ENCODE measurements at places on chromosomes 3 and 15.

DNA sequence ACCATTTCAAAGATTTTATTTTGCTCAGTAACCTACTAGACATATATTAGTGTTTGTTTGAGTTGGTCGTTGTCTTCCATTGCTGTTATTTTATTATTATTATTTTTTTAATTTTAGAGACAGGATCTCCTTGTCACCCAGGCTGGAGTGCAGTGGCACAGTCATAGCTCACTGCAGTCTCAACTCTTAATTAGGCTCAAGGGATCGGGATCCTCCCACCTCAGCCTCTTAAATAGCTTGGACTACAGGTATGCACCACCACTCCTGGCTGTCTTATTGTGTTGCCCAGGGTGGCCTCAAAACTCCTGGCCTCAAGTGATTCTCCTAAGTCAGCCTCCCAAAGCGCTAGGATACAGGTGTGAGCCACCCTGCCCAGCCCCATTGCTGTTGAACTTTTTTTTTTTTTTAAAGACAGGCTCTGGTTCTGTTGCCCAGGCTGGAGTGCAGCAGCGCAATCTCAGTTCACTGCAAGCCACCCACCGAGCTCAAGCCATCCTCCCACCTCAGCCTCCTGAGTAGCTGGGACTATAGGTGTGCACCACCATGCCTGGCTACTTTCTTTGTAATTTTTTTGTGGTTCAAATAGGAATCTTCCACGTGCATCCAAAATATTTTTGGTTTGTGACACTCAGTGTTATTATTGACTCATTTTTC lies 18.2 kb downstream of the SETD5 start:
- no peak for DNase-seq

GRCh38 chr3:78887547-78888011 lies 880.2 kb downstream of the ROBO1 start:
- no peak for DNase-seq

- no peak for DNase-seq
These were observed 23.2 kb downstream of the SENP8 start for GRCh38 chr15:72141171-72142084.

DNA sequence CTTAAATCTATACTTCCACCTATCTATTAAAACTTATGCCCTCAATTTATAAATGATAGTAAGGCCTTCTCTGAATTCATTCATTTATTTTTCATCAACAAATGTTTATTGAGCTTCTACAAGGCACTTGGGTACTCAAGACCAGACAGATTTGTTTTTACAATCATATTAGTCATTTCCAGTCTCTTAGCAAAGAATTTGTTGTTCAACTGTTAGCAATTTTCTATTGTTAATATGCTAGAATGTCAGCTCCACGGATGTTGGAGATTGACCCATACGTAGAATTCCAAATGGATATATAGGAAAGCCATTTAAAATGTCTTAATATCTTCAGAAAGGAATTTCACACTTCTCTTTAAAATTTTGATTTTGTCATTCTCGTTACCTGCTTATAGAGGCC lies 36.7 kb downstream of the ZBTB38 start:
- no peak for DNase-seq

Data from stimulated activated CD4-positive, alpha-beta T cell treated with anti-CD3 and anti-CD28 coated beads, Interleukin-1b, Interleukin-23, amount 100 ng/mL, for 1 hour (primary cell).